ENCODE measurements at places on chromosomes 5 and 9. TPM values are rescaled to one million over a fixed set of nuclear protein-coding genes. Genes with fewer than 3 reads are reported as not detected.

The SHOC1 gene
- total RNA-seq: not detected

The SREK1IP1 gene
- total RNA-seq: 20.4 TPM

The PCDHGC5 gene
- total RNA-seq: not detected

The PTPA gene
- total RNA-seq: 24.7 TPM

The CYSRT1 gene
- total RNA-seq: not detected

The SH3TC2 gene
- total RNA-seq: not detected

The ARSI gene
- 0.61 TPM for total RNA-seq

The TGFBI gene
- total RNA-seq: 1.8 TPM

The SYK gene
- 1.6 TPM for total RNA-seq

The IFNB1 gene
- not detected for total RNA-seq

The ALDH1A1 gene
- total RNA-seq: not detected

The C9orf50 gene
- 0.19 TPM for total RNA-seq

The KIF20A gene
- 0.19 TPM for total RNA-seq

The PCDHB14 gene
- not detected for total RNA-seq

The CAMSAP1 gene
- total RNA-seq: 16.4 TPM

The SLC45A2 gene
- not detected for total RNA-seq

The SPARC gene
- not detected for total RNA-seq

The MAMDC4 gene
- 2.4 TPM for total RNA-seq

The ARHGEF28 gene
- not detected for total RNA-seq

The PALM2AKAP2 gene
- total RNA-seq: not detected

The CKMT2 gene
- total RNA-seq: not detected

The DNAH5 gene
- not detected for total RNA-seq

The ADAMTS6 gene
- total RNA-seq: 4.3 TPM

The EQTN gene
- total RNA-seq: not detected

The GPR107 gene
- total RNA-seq: 23.7 TPM

The TUSC1 gene
- total RNA-seq: not detected

The NEURL1B gene
- 0.05 TPM for total RNA-seq

The WNT8A gene
- total RNA-seq: not detected

The SIMC1 gene
- 18.5 TPM for total RNA-seq

The FCN2 gene
- not detected for total RNA-seq

The JAK2 gene
- 4.6 TPM for total RNA-seq
